ENCODE measurements at places on chromosomes 16 and 17.

GRCh38 chr17:50423553-50424159 is 2.4 kb upstream of the ACSF2 start:
- no peak for DNase-seq

DNA sequence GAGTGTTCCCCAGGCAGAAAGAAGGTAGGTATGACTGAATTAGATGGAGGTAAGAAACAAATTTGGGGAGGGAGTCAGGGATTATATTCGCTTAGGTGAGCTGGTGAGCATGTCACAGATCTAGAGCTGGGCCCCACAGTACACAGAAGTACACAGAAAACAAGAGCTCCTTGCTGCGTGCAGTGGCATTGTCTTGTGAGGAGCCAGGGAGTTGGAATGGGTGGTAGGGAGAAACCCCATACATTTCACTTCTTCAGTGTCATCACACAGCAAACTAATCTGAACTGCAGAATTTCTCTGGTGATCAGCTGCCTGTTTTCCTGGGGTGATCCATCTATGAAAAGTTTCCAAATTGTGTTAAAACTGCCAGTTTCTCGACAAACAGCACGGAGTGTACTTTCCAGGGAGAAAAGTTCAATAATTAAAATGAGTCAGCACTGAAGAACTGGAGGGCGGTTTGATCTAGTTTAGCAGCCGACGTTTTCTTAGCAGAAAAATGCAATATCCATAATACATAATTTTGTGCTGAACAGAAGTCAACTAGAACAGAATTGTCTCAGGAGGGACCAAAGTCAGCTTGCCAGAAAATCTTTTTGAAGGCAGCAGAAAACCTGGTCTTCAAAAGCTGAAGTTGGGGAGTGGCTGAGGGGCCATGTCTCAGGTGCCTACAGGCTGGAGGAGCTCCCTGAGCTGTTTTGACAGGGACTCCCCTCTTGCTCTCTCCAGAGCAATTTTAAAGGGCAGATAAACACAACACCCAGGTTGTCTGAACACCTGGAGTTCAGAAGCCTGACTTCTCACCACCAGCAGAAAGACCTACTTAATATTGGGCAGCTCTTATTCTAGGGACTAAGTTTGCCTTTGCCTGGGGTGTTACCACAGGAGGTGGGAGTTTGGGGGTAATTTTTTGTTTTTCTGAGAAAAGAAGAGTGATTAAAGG is 448.6 kb downstream of the CA10 start:
- DNase-seq: no peak

DNA sequence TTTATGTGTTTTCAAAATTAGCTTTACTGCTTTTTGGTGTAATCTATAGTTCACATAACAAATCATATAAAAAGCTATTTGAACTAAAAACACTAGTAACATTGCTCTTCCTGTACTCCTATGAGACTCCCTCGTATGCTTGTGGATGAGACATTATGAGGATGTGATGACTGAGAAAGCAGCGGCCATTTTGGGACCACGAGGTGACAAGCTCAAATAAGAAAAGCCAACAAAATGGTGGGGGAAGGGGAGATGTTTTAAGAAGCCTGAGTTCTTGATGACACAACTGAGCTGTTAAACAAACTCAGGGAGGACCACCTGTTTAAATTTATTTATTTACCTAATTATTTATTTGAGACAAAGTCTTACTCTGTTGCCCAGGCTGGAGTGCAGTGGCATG is 4.5 kb downstream of the CCL18 start:
- DNase-seq: no peak

DNA sequence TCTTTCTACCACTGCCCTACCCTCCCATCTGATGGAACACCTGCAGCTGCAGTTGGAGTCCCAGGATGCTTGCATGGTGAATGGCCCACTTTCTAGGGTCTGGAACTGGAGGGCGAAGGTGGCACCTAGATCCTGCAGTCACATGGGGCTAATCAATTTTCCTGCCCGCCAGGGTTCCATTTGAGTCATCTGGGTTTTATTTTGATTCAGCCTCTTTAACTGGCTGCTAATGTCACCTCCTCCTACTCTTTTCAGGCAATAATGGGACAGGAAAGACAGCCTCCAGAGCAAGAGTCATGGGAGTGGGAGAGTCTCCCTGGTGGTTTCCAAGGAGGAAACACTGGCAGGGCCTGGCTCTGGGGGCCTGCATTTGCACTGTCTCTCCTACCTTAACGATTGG is 3.8 kb upstream of the TBKBP1 start:
- DNase-seq: no peak

DNA sequence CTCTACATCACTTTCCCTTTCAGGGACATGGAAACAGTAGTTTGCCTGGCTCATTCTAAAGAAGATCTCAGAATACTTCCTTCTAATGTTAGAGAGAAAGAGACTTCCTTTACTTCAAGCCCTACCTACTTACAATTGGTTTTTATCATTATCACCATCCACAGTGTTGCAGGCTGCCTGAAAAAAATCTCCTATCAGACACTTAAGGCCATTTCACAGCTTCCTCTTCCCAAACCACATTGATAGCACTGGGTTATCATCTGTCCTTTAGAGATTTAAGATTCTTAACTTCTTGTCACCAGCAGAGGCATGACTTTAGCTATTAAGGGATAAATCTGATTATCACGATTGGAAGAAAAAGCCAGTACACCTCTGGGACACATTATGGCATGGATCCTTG is 178.5 kb upstream of the TBX2 start:
- no peak for DNase-seq

- no peak for DNase-seq
Observed at GRCh38 chr16:83953796-83954576, 946 bp downstream of the OSGIN1 start.

DNA sequence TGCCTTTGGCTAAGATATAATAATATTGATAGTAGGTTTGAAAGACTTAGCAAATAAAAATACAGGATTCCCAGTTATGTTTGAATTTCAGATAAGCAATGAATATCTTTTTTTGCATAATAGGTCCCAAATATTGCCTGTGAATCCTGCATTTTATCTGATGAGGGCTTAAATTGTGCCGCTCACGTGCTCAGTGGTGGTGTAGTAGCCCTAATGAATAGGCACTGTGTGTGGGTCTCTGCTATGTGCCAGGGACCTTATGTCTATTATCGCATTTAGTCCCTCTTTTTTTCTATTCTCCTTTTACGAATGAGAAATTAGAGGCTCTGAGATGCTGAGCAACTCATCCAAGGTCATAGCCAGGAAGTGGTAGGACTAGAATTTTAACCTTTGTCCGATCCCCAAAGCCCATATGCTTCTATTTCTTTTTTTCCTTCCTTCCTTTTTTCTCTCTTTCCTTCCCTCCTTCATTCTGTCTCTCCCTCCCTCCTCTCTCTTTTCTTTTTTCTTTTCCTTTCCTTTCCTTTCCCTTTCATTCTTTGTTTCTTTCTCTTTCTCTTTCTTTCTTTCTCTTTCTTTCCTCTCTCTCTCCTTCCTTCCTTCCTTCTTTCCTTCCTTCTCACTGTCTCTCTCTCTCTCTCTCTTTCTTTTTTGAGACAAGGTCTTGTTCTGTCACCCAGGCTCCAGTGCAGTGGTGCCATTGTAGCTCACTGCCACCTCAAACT is 47.2 kb downstream of the RGS9 start:
- DNase-seq: no peak

- no peak for DNase-seq
Observed at GRCh38 chr17:32786169-32786568, 90.8 kb downstream of the MYO1D start.
